NCI-H510A treated with DMSO at 0.1 percent for 48 hours (cell line): ENCODE measurements at places on chromosomes 16 and 17.

GRCh38 chr16:75322740-75323139, 71.3 kb upstream of the BCAR1 start:
- no peak for DNase-seq

GRCh38 chr17:74768069-74768762, 7.9 kb downstream of the NAT9 start:
- no peak for DNase-seq

DNA sequence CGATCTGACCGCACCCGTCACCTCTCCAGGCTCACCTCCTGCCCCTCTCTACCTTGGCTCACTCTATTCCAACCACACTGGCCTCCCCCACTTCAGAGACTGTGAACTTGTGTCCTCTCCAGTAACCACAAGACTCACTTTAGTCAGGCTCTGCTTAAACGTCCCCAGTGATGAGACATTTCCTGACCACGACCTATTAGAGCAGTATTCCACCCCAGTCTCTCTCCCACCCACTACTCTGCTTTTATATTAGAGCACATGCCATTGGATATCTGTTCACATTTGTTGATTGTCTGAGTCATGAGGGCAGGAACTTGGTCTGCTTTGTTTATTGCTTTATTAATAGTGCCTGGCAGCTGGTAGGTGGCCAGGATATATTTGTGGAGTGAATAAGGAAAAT, 20.1 kb downstream of the COX11 start:
- no peak for DNase-seq

DNA sequence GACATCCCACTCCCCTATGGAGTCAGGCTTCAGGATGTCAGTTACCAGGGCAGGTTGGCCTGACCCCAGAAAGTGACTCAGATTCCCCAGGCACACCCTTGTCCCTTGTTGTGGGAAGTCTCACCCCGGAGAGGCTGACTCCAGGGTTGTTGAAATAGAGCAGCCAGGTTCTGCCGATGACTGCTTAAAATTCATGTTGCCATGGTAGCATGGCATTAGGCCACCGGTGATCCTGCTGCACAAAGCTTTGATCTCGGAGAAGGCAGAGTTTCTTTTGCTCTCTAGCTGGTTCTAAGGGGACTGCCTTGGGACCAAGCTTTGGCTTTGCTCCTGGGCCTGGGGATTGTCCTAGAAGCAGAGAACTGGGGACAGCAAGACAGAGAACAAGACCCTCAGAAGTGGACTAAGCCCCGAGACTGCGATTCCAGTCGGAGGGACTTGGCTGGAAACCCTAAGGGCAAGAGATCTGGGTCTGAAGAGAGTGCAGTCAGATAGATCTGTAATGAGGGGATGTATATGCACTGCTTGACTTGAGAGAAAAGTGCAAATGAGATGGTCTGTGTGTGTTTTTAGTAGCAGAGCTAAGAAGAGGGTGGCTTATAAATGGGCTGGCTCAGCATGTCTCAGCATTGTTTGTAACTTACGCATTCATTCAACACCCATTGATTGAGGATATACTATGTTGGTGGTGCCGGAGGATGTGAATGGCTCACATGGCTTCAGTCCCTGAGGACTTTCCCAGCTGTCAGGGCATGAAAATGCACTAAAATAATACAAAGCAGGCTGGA, 106.9 kb downstream of the RGS9 start:
- DNase-seq, result peak; percentile 31

- no peak for DNase-seq
These were observed 576 bp downstream of the EPOP start for GRCh38 chr17:38674014-38674748.

GRCh38 chr17:76246080-76247066, 6.1 kb upstream of the RNF157 start:
- DNase-seq, result peak; percentile 15

GRCh38 chr16:86316967-86317812, 193.1 kb upstream of the FOXF1 start:
- DNase-seq, result no peak

- DNase-seq, result no peak
These were observed 186.7 kb upstream of the HS3ST3A1 start for GRCh38 chr17:13788385-13788784.

- no peak for DNase-seq
These were observed 9.9 kb downstream of the LRRC3C start for GRCh38 chr17:39937447-39937846.

- DNase-seq, result peak; percentile 86
These were observed 67.8 kb upstream of the AXIN2 start for GRCh38 chr17:65629234-65629690.

- no peak for DNase-seq
These were observed 6.4 kb downstream of the FCSK start for GRCh38 chr16:70460737-70461261.

DNA sequence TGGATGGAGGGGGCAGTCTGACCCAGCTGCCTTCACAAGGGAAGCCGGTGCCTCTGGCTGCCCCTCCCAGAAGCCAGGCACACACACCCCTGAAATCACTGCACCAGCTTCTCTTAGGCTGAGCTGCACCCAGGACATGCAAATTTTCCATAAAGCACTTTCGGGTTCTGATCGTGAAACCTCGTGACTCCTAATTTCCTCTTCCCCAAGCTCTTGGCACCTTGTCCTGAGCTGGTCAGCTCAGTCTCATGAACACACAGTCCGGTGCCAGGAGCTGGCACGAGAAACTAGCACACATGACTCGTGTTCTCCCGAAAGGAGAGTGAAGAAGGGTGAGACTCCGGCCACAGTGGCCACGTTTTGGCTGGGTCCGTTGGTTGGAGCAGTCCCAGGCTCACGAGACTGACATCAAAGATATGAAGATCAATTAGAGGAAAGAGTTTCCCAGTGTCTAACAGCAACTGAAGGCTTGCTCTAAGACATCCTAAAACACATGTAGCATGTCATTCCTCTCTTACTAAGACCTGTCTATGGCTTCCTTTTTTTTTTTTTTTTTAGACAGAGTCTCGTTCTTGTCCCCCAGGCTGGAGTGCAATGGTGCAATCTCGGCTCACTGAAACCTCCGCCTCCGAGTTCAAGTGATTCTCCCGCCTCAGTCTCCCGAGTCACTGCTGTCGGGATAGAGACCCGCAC, 9.2 kb upstream of the ABR start:
- DNase-seq, result no peak

GRCh38 chr16:11257131-11257938, 1.3 kb upstream of the SOCS1 start:
- DNase-seq, result peak; percentile 56

GRCh38 chr16:21116148-21116693, 34.4 kb downstream of the DNAH3 start:
- no peak for DNase-seq

GRCh38 chr16:709566-710499, 4.2 kb upstream of the FBXL16 start:
- DNase-seq, result peak; percentile 53

DNA sequence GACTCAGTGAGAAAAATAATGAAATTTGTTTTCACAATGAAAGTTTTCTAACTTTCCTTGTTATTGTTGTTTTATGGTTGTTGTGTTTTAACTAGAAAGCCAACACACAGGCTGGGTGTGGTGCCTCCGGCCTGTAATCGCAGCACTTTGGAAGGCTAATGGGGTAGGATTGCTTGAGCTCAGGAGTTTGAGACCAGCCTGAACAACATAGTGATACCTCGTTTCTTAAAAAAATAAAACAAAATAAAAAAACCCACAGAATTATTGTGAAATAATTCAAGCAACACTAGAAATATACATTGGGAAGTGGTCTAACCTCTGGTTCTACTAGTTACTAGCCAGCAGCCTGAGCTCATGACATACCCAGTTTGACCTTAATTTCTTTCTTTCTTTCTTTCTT, 630 bp downstream of the MILR1 start:
- DNase-seq, result no peak

- DNase-seq, result no peak
These were observed 153.5 kb downstream of the VPS53 start for GRCh38 chr17:561116-561515.

GRCh38 chr17:64533784-64534183, 27.0 kb downstream of the CEP95 start:
- DNase-seq, result no peak

- no peak for DNase-seq
These were observed 2282.1 kb downstream of the TP53TG3F start for GRCh38 chr16:35741546-35741945.

GRCh38 chr16:54647725-54648221, 282.9 kb upstream of the IRX5 start:
- no peak for DNase-seq

- no peak for DNase-seq
These were observed 3.9 kb downstream of the KRT27 start for GRCh38 chr17:40778461-40778860.

GRCh38 chr17:6179017-6179416, 108.8 kb downstream of the WSCD1 start:
- no peak for DNase-seq

DNA sequence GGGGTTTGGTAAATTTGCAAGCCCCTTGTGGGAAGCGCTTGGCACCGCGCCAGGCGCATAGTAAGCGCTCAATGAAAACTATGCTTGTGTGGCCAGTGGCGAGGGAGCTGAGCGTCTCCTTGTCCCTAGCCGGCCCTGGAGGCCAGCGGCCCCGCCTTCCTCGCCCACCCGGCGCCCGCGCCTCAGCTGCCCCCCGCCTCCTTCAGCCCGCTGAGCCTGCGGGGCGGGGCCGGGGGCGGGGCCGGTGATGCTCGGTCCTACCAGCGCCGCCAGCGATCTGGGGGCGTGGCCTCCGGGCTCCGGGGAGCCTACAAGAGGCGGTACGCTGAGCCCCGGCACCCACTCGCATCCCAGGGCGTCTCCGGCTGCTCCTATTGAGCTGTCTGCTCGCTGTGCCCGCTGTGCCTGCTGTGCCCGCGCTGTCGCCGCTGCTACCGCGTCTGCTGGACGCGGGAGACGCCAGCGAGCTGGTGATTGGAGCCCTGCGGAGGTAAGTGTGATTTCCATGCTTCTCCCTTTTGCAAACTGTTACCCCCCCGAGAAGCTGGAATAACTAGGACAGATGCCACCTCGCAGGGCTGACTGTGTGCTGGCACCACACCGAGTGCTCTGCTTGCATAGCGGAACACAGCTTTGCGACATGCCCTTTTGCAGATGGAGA, at the start of gene CRISPLD2:
CRISPLD2 (plus strand) TSS at position 342 of the 661 bp plus-strand sequence. CDS start 18,511 bp downstream, outside the sequence.
- peak; percentile 92 for DNase-seq

- DNase-seq, result no peak
These were observed 270.1 kb upstream of the TNRC6C start for GRCh38 chr17:77688369-77688768.

GRCh38 chr16:67504031-67505021, 21.0 kb upstream of the AGRP start:
- DNase-seq, result no peak

- DNase-seq, result peak; percentile 57
These were observed 22.1 kb upstream of the SPNS2 start for GRCh38 chr17:4476511-4477070.

GRCh38 chr16:63289834-63290460, 1253.7 kb upstream of the CDH8 start:
- peak; percentile 47 for DNase-seq

GRCh38 chr17:72258711-72259110, 137.9 kb downstream of the SOX9 start:
- DNase-seq, result peak; percentile 40

DNA sequence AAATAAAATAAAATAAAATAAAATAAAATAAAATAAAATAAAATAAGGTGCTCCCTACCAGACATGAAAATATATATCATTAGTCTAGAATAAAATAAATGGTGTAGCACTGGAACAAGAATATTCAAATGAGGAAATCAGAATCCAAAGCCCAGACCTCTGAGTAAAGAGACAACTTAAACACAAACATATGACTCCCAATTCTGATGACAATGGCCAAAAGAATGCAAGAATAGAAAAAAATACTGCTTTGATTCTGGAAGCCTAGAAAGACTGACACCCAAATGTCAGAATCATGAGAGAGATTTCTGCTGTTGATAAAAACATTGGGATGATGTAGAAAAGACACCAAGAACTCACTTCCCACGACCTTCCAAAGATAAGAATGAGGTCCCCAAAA, 27.9 kb downstream of the MYOCD start:
- DNase-seq, result no peak

- no peak for DNase-seq
These were observed 26.6 kb upstream of the GSE1 start for GRCh38 chr16:85586380-85587104.

- no peak for DNase-seq
These were observed 12.3 kb downstream of the CNTROB start for GRCh38 chr17:7944326-7944725.

GRCh38 chr16:25018972-25019617, 3.9 kb upstream of the ARHGAP17 start:
- no peak for DNase-seq

- no peak for DNase-seq
These were observed 12.6 kb downstream of the GRB7 start for GRCh38 chr17:39750131-39751015.

DNA sequence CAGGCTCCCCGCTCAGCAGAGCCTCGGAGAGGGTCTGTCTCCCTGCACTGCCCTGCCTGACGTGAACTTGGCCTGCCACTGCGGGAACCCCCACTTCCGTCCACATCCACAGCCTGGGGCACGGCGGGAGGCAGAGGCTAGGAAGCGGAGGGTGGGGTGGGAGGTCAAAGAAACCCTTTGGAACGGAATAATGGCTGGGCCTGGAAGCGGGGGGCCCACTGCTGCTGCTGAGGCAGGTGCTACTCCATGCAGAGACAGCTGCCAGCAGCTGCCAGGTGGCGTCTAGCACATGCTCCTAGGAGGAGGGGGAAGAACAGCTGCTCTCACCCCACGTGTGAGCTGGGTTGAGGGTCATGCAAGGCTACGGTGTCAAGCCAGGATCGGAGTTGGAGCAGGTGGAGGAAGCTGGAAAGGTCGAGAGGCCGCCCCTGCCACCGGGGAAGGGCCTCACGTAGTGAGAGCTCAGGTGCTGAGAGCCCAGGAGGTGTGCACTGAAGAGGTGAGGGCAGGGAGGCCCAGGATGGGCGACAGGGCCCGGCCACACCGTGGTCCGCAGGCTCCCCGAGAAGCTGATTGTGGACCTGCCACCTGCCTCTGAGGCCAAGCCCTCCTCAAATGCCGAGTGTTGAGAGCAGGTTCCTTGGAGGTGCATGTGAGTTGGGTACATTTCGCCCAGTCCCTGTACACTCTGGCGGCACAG, 9.8 kb downstream of the FSCN2 start:
- DNase-seq, result peak; percentile 95

DNA sequence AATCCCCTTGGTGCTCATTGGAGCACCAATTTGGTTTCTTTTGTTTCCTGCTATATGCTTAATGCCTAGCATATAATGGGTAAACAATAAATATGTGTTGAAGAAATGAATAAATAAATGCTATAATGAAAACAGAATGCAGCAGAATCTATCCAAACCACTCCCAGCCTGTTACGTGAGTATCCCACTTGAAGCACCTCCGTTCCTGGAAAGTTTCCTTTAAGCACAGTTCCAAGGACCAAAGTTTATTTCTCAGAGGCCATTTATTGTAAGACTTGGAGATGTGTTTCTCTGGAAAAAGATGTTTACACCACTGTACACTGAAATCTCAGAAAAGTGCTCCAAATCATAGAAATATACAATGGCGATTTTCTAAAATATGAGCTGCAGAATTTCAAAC, 187.0 kb downstream of the SOX9 start:
- no peak for DNase-seq

DNA sequence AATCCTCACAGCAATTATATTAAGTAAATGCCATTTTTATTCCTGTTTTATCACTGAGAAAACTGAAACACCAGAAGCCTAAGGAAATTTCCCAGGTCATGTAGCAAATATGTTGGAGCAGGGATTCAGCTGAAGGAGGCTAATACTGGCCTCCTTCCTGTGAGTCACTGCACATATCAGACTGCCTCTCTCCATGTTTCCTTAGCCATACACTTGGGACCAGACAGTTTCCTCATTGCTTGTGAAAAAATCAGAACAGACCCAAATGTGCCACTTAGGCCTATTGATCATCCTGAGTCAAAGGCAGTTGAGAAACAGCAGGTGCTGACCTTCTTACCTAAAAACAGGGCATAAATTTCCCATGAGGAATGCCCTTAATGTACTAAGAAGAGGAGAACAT, 18.9 kb upstream of the ELAC2 start:
- no peak for DNase-seq
